Lung (tissue), 17 donors: ENCODE measurements at places on chromosomes 6 and 20.
A peak's percentile ranks its signal among the peaks of the same experiment; 100 is the strongest.

- H3K36me3 ChIP-seq: no peaks in the 10 kb centered on the region
- no peak overlapping the region for H3K27ac ChIP-seq
Measured at GRCh38 chr6:145420599-145420998, 314.7 kb downstream of the EPM2A start.

- DNase-seq: no peak
- H3K4me3 ChIP-seq: no peak overlapping the region
- no peaks in the 10 kb centered on the region for H3K4me1 ChIP-seq
- H3K36me3 ChIP-seq: no peaks in the 10 kb centered on the region
Measured at GRCh38 chr6:3627501-3627900, 124.0 kb downstream of the PXDC1 start.

DNA sequence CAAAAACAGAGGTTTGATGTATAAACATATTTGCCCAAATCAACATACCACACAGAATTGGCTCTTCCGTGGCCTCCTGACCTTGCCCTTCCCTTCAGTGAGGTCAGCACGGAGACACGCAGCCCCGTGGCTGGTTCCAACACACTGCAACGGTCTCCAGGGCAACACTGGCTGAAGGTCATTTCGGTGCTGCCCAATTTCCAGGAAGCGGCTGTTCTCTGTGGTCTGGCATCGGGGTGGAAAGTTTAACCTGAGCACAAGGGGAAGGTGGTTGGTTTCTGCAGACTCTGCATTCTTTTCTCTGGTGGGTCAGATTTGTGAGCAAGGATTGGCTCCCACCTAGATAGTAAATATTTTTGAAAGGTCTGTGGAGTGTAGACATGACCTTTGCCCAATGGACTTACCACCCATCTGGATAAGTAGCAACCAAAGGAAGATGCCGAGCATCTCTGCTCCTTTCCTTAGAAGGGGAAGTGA is 177.6 kb upstream of the PHACTR1 start:
- H3K27ac ChIP-seq: no peak overlapping the region
- DNase-seq: peak; percentile 18
- peaks cover 5% of the 10 kb centered on the region for H3K4me1 ChIP-seq
- H3K27me3 ChIP-seq: no peaks in the 10 kb centered on the region
- no peaks in the 10 kb centered on the region for H3K36me3 ChIP-seq

GRCh38 chr6:168962886-168963285 is 290.8 kb downstream of the THBS2 start:
- no peaks in the 10 kb centered on the region for H3K27me3 ChIP-seq
- no peak for DNase-seq
- no peaks in the 10 kb centered on the region for H3K36me3 ChIP-seq
- H3K4me1 ChIP-seq: peaks cover 16% of the 10 kb centered on the region
- no peak overlapping the region for H3K4me3 ChIP-seq
- no peak overlapping the region for H3K27ac ChIP-seq

DNA sequence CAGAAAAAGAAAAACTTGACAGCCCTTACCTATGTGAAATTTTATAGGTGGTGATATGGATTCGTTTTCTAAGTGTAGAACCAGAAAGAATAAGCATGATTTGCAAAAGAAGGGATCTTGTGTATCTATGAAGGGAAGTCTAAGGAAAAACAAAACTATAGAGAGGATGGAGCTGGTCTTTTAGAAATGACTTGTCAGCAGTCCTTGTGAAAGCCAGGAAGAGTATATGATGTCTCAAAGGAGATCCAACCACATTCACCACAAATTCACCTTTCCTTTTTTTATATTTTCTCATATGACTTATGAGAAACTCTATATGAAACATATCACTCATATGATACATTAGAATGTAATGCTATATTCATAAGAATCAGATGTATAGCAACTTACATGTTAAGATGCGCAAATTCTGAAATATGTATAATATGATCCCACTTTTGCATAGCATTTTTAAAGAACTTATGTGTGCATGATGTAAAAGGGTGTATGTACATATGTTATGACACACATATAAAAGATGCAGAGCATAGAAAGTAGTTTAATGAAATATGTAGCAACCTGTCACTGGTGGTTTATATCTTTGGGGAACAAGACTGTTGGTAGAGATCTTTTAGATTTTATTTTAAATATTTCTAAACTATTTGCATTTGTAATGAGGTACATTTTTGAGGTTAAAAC is 91.9 kb upstream of the NUP153 start:
- H3K4me1 ChIP-seq: no peaks in the 10 kb centered on the region
- H3K36me3 ChIP-seq: peaks cover 17% of the 10 kb centered on the region
- H3K4me3 ChIP-seq: no peak overlapping the region
- DNase-seq: no peak

DNA sequence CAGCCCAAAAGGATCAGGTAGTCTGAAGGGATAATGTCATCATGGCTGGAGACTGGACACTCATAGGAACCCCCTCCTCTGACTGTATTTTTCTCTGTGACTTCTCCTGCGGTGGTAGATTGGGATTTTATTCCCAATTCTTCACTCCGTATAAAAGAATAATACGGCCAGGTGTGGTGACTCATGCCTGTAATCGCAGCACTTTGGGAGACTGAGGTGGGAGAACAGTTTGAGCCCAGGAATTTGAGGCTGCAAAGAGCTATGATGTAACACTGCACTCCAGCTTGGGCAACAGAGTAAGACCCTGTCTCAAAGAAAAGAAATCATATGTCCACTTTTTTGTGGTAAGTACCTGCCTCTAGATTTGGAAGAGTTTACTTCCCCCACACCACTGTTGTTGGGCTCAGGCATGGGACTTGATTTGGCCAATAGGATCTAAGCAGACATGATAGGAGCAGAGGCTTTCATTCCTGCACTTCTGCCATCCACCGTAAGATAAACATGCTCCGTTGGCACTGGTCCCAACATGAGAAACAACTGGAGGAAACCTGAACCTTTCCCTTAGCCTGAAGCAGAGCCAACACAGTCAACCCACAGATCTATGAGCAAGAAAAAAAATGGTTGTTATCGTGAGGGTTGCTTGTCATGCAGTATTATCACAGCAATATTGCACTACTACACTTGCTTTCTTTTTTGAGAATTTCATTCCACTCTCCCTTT is 82.0 kb downstream of the JPH2 start:
- H3K4me1 ChIP-seq: no peaks in the 10 kb centered on the region
- H3K4me3 ChIP-seq: no peak overlapping the region
- no peaks in the 10 kb centered on the region for H3K36me3 ChIP-seq
- H3K27ac ChIP-seq: no peak overlapping the region

DNA sequence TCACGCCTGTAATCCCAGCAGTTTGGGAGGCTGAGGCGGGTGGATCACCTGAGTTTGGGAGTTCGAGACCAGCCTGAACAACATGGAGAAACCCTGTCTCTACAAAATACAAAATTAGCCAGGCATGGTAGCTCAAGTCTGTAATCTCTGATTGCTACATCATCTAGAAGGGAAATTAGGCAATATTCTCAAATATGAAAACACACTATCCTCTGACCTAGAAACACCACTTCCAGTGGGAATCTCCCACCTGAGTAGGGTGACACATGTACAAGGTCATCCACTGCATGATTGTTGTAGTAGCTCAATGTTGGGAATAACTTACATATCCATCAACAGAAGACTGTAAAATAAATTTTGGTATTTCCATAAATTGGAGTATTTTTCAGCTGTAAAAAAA is 19.1 kb upstream of the SIRPD start:
- H3K4me1 ChIP-seq: no peaks in the 10 kb centered on the region
- no peaks in the 10 kb centered on the region for H3K27me3 ChIP-seq
- DNase-seq: no peak
- H3K36me3 ChIP-seq: no peaks in the 10 kb centered on the region
